H4 (cell line): ENCODE measurements at places on chromosomes 7 and 10. TPM values are rescaled to one million over a fixed set of nuclear protein-coding genes. Genes with fewer than 3 reads are reported as not detected.

- DNase-seq = no peak
Observed at GRCh38 chr7:150620061-150620460, 12.1 kb downstream of the GIMAP6 start.

- DNase-seq = no peak
Observed at GRCh38 chr10:128080641-128081040, 45.6 kb downstream of the MKI67 start.

- DNase-seq = peak; percentile 39
Observed at GRCh38 chr7:158572000-158572828, 15.4 kb downstream of the PTPRN2 start.

- DNase-seq = peak; percentile 79
Observed at GRCh38 chr7:140060788-140061606, 1.8 kb downstream of the PARP12 start.

GATA3 gene
- total RNA-seq = 0.21 and 0.64 TPM in 2 replicates

AASS gene
- total RNA-seq = 18.4 and 18.7 TPM in 2 replicates

GIMAP6 gene
- total RNA-seq = 0.41 and 0.56 TPM in 2 replicates

SNCG gene
- 1.7 and 2.2 TPM in 2 replicates for total RNA-seq

- no peak for DNase-seq
Observed at GRCh38 chr7:44194069-44194468, 4.8 kb upstream of the GCK start.

PLXDC2 gene
- 27.9 and 30.3 TPM in 2 replicates for total RNA-seq

DNA sequence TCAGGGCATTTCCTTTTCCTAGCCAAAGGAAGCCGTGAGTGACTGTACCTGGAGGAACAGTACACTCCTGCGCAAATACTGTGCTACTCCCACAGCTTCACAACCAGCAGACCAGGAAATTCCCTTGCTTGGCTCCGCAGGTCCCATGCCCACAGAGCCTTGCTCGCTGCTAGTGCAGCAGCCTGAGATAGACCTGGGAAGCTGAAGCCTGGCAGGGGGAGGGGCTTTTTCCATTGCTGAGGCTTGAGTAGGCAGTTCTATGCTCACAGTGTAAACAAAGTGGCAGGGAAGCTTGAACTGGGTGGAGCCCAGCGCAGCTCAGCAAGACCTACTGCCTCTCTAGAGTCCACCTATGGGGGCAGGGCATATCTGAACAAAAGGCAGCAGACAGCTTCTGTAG lies 291.2 kb downstream of the HGF start:
- peak; percentile 78 for DNase-seq

DNA sequence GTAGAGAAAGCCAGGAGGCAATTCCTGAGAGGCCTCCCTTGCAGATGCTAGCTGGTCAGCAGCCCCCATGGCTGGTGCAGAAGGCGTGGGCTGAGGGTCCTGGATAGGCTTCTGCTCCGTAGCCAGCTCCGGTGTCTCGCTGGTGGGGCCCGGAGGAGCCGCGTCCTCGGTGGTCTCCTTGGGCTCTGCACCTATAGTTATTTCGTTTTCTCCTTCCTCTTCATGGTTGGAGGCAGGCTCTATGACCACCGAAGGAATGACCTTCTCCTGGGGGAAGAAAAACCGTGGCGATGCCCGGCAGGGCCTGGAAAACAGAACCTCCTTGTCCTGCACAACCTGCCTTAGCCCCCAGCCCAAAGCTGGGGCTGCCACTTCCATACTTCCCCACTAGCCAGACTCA lies 118.3 kb upstream of the TARP start:
- no peak for DNase-seq

WNT16 gene
- total RNA-seq = not detected in 2 replicates

SPOCK2 gene
- 0.27 and 0.29 TPM in 2 replicates for total RNA-seq

GRCh38 chr10:79065091-79065551 lies 3.6 kb upstream of the ZMIZ1 start:
- DNase-seq = no peak

PPP1R17 gene
- total RNA-seq = not detected in 2 replicates

GRCh38 chr7:93188870-93189634 lies 37.2 kb downstream of the HEPACAM2 start:
- DNase-seq = no peak

- DNase-seq = no peak
Observed at GRCh38 chr7:94595717-94596116, 60.2 kb downstream of the SGCE start.

DNA sequence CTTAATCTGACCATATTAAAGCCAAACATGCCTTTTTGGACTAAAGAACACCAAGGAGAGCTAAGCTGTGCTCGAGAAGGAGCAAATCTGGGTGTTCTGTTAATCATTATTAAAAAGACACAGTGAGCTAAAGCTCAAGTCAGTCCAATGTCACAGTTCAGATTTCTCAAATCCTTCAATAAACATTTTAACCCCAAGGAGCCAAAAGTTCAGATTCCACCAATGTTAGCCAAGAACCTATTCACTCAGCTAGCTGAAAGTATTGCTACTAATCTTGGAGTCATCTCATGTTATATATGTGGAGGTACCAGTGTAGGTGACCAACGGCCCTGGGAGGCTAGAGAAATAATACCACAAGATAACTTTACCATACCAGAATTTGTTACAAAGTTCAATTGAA lies 14.5 kb upstream of the ZNF33B start:
- no peak for DNase-seq

DNA sequence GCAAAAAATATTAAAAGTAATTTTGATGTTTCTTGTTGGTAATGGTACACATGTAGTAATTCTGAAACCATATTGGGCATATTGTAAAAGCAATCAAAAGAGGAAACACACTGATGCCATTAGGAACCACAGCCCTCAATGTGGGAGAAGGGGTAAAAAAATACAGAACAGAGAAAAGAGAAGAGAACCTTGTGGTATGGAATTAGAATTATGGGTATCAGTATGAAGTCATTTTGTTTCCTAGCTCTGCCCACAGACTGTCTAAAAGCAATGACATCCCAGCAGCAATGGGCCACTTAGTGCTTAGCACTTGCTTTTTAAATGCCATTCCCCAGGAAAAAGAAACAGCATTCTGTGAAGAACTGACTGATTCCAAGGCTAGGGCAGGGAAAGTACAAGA lies 61.5 kb downstream of the CPVL start:
- no peak for DNase-seq

GRCh38 chr10:26048756-26049155 lies 114.7 kb downstream of the MYO3A start:
- peak; percentile 11 for DNase-seq

HSPB1 gene
- total RNA-seq = 57.6 and 97.6 TPM in 2 replicates

OPN1SW gene
- not detected in 2 replicates for total RNA-seq

DNA sequence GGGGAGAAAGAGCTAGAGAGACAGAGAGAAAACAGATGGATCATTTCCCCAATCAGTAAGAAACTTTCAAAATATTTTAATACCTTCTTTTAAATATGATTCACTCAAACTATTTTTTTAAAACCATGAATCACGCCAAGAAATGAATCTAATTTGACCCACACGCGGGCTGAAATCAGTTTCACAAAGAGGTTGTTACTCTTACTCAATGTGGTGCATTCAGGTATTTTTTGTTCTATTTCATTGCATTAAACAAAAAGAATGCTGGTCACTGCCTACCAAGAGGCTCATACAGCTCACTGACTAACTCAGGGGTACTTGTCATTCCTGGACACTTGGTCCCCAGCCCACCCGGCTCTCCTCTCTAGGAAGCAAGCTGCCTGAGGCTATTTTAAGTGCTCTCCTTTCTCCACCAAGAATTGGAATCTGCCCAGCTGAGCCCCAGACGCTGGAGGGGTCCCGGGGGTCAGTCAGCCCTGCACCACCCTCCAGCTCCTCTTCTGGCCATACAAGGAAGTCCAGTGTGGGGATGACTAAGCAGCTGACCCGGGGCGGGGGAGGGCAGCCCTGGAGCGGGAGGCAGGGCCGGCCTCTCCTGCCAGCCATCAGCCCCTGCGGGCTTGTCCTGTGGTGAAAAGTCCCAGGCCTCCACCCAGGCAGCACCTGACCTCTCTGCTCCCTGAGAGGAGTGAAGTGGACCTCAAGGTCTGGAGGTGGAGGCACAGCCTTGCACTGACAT lies 21.7 kb upstream of the PFKP start:
- peak; percentile 18 for DNase-seq

- no peak for DNase-seq
Observed at GRCh38 chr7:151122796-151123157, 36.5 kb downstream of the AGAP3 start.

STAMBPL1 gene
- 9.0 and 15.0 TPM in 2 replicates for total RNA-seq

TBX20 gene
- total RNA-seq = 1.5 and 2.3 TPM in 2 replicates

DNA sequence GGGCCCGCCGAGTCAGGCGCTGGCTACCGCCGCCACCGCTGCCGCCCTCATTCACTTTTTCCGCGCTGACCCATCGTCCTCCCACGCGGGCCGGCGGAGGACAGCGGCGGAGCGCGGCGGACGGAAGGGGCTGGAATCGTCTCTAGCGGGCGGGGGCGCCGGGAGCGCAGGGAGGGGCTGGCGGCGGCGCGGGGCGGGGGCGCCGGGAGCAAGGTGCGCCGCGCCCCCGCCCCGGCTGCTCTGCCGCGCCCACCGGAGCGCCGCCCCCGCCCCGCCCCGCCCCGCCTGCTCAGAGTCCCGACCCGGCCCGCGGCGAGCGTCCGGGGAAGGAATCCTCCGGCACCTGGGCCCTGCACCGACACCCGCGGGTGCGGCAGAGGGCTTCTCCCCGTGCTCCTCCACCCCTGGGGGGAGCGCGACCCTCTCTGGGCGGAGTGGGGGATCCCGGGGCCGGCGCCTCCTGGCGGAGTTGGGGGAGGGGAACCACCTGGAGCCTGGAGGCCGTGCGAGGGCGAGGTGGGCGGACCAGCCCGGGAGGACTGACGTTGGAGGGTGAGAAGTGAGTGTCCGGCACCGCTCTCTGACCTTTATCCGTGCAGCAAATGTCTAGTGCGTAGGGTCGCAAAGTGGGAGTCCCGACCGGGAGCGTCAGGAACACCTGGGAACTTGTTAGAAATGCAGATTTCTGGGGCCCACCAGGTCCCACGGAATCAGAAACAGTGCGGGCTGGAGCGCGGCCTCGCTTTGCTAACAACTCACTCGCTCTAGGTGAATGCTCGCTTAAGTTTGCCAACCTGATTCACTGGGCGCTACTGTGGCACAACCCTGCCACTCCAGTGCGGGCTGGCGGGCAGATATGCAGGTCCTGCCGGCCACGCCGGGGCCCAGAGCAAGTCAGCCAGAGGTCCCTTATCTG lies at the start of gene COBL:
COBL (minus strand) TSS at position 144 of the 916 bp plus-strand sequence. CDS start 176 bp downstream, outside the sequence.
- no peak for DNase-seq

GRCh38 chr7:24434972-24435371 lies 138.3 kb upstream of the PALS2 start:
- DNase-seq = no peak

- peak; percentile 10 for DNase-seq
Observed at GRCh38 chr10:61456095-61456789, 3.1 kb upstream of the TMEM26 start.

DNA sequence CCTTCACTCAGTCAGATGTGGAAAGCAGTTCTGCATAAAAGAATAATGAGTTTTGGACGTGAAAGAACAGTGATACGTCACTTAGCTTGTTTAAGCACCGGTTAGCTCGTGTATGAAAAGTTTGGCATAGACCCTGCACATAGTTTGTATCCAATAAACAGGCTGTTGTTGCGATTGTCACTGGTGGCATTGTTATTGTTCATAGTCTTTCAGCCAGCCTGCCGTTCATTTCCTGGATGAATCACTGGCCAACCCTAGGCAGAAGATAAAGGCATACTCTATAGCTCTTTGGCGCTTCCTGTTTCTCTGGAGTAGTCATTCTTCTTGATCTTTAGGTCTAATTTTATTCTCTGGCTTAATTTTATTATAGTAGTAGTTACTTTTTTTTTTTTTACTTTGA lies 57.8 kb upstream of the ANKRD30A start:
- DNase-seq = peak; percentile 7

- no peak for DNase-seq
Observed at GRCh38 chr10:70990681-70991080, 102.3 kb upstream of the PCBD1 start.

DNA sequence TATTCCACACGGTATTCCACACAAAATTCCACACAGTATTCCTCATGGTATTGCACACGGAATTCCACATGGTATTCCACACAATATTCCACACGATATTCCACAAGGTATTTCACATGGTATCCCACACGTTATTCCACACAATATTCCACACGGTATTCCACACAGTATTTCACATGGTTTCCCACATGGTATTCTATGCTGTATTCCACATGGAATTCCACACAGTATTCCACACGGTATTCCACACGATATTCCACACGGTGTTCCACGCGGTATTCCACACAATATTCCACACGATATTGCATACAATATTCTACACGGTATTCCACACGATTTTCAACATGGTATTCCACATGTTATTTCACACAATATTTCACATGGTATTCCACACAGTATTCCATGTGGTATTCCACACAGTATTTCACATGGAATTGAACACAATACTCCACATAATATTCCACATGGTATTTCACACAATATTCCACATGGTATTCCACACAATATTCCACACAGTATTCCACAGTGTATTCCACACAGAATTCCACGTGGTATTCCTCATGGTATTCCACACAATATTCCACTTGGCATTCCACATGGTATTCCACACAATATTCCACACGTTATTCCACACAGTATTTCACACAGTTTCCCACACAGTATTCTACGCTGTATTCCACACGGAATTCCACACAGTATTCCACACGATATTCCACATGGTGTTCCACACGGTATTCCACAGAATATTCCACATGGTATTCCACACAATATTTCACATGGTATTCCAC lies 136.0 kb upstream of the CHST15 start:
- DNase-seq = no peak

DNA sequence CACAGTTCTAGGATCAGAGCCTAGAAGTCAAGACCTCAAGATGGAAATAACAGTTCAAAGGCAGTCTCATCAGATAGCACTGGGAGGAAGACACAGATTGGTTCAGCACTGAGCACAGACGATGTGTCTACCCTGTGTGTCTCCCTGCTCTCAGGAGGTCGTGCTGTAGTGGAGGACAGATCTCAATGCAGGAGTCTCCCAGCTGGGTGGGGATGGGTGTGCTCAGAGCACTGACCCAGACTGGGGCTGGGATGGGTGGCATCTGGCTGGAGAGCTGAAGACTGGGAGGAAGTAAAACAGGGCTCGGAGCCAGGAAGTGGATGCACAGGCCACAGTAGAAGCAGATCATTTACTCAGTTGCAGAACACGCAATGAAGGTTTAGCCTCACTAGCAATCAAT lies 69.5 kb upstream of the GDF10 start:
- no peak for DNase-seq

GRCh38 chr10:12409161-12409560 lies 59.8 kb downstream of the CAMK1D start:
- DNase-seq = no peak

- DNase-seq = no peak
Observed at GRCh38 chr7:122457325-122457724, 152.8 kb upstream of the FEZF1 start.

GRCh38 chr10:86819567-86819966 lies 63.1 kb downstream of the BMPR1A start:
- DNase-seq = no peak

VAX1 gene
- not detected in 2 replicates for total RNA-seq

VWC2 gene
- 0.04 TPM in 1 of 2 replicates, not detected in the other for total RNA-seq

- no peak for DNase-seq
Observed at GRCh38 chr7:1678081-1678543, 8.0 kb downstream of the ELFN1 start.

DNA sequence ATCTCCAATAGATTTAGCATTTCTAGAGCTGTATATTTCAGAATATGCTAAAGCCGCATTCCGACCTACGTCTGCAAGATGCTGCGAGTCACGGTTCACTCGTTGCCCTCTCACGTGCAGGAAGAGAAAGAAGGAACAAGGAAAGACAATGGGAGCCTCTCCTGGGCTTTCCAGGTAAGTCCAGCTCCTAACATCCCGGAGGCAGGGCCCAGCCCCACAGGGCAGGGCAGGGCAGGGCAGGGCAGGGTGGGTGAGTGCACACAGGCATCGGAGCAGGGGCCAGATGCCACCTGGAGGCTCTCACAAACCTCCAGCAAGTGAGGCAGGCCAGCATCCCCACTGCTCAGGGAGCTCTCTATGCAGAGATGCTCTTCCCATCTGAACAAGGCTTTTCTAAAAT lies 50.8 kb downstream of the VOPP1 start:
- no peak for DNase-seq

SPDYE11 gene
- total RNA-seq = not detected in 2 replicates
